AG08395 (cell line): ENCODE measurements at places on chromosomes 16 and 17.

GRCh38 chr16:87178177-87178863 lies 138.9 kb downstream of the C16orf95 start:
- peak; percentile 44 for DNase-seq

GRCh38 chr17:68498479-68499326 lies 13.5 kb upstream of the PRKAR1A start:
- no peak for DNase-seq

DNA sequence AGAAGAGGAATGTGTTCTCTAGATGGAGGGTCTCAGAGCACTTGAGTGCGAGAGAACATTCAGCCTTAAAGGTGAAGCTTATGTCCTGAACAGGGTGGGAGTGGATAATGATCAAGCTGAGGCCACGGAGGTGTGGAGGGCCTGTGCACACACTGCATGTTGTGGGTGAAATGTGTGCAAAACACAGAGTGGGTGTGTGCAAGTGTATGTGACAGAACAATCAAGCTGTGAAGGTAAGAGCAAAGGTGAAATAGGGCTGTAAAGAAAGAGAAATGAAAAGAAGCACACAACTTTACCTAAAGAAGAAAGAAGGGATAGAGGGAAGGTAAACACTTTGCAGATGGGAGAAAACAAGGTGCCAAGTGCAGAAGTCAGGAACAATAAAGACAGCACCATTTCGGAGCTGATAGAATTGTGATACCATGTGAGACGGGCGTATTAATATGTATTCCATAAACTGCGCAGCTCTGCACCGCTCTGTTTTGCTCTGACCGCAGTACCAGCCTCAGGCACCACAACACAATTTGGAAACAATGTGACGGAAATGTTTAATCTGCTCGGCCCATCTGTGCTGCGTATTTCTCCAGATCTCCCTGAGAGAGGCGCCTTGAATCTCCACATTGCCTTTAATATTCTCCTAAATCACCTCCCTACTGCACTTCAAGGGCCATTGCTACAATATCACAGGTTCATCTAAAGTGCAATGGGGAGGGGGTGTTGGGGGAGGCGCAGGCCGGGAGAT lies 40.6 kb downstream of the SNX11 start:
- DNase-seq, result peak; percentile 25

GRCh38 chr17:49585422-49586027 lies 9.9 kb downstream of the NXPH3 start:
- no peak for DNase-seq

GRCh38 chr17:74316220-74316619 lies 9.8 kb upstream of the KIF19 start:
- no peak for DNase-seq

DNA sequence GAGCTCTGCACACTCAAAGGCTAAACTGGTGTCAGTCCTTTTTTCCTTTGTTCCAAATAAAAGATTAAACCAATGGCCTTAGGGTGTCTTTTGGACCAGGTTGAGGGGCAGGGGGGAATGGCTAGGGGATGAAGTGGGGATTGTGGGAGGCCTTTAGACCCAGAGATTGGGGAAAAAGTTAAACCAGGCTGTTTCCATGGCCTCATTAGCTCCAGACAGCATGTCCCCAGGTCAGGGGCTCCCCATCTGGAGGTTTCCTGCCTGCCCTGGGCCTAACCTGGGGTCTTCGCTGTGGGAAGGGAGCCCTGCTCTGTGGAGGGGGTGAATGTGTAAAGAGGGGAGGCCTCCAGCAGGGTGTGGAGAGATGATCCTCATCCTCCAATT lies 10.3 kb downstream of the FKBP10 start:
- DNase-seq, result no peak

- DNase-seq, result no peak
These were observed 48.5 kb upstream of the HS3ST2 start for GRCh38 chr16:22765479-22765878.

GRCh38 chr17:4919511-4920047 lies 12.5 kb upstream of the GP1BA start:
- DNase-seq, result no peak

DNA sequence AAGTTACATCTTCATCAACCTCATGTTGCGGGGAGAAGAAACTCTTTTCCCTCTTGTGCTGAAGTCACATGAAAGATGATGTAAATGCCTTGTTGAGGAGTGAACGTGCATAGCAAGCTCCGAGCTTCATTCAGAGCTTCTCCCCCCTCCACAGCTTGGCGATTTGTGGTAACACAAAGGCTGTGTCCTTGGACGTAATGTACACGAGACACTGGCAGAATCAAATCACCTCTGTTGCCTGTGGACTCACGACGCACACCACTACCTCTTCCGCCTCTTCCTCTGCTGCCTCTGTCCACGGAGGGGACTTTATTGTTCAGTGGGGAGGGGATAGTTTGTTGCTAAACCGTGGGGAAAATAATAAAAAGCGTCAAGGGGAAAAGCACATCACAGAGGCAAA lies 54.9 kb upstream of the CHMP6 start:
- DNase-seq, result no peak

DNA sequence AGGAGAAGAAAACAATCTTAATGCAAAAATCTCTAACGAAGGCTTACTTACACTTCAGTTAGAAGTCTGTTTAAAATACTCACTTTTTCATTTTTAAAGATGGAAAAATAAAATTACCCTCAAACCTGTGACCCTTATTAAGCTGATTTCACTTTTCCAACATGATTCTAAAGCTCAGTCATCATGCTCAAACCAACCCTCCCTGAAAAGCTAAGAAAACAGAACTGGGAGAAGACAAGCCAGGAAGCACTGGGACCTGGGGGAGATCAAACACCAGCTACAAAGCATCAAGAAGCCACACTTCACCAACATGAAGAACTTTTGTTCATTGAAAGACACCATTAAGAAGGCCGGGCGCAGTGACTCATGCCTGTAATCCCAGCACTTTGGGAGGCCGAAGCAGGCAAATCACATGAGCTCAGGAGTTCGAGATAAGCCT lies 88.8 kb downstream of the LITAF start:
- no peak for DNase-seq

DNA sequence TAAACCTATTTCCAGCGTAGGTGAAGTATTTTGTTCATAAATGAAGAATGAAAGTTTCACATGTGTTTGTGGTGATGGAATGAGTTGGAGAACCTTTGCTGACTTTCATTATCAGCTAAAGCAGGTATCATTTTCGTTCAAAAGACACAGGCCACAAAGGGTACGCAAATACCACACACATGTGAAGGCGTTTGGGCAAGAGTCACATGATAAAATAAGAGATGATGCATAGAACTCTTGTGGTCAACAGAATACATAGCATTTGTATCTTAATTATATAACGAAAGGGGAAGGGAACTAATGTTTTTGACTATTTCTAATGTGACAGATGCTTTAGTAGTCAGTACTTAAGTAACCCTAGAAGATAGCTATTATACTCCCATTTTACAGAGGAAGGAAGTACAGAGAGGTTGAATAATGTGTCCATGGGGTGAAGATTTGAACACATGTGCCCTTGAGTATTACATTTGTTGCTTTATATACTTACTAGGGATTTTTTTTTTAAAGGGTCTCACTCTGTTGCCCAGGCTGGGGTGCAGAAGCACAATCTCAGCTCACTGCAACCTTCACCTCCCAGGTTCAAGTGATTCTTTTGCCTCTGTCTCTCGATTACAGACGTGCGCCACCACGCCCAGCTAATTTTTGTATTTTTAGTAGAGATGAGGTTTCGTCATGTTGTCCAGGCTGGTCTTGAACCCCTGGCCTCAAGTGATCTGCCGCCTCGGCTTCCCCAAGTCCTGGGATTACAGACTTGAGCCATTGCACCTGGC lies 4.8 kb downstream of the RPA1 start:
- DNase-seq, result no peak

GRCh38 chr16:47055136-47055885 lies 81.8 kb upstream of the DNAJA2 start:
- no peak for DNase-seq

GRCh38 chr16:18984435-18985005 lies 786 bp downstream of the TMC7 start:
- DNase-seq, result no peak

DNA sequence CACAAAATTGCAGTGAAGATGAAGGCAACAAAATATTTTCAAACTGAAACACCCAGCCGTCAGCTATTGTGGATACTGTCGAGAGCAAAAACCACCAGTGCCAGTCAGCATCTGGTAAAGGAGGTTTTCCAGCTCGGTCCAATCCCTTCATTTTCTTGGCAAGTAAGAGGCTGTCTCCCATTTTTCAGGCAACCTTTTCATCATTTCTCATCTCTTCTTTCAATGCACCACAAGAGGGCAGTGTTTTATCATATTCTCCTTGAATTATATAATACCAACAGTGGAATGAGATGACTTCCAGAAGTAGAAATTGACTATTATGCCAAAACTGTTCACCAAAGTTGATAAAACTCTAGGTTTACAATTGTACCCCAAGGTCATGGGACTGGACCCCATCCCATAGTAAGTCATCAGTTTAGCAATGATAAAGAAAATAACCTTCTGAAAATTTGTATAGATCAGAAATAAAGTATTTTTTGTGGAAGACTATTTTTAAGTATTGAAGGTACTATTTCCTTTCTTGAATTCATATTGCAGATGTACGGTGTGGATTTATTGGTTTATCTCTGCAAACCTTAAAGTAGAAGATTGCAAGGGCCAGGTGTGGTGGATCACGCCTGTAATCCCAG lies 16.8 kb downstream of the NQO1 start:
- DNase-seq, result peak; percentile 67

DNA sequence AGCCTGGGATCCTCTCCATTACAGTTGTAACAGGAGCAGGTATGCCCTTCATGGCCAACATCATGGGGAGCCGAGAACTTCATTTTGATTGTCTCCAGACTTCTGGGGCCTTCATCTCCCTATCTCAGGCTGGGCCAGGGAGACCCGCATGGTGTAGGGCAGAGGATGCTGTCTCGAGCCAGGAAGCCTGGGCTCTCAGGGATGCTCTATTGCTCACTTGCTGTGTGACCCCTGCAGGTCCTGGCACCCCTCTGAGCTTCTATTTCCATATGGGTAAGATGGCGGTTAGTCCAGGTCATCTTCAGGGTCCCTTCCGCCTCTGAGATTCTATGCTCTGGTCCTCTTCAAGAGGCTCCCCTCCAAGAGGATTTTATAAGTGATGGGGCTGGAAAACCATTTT lies 20.6 kb upstream of the RNF135 start:
- no peak for DNase-seq

DNA sequence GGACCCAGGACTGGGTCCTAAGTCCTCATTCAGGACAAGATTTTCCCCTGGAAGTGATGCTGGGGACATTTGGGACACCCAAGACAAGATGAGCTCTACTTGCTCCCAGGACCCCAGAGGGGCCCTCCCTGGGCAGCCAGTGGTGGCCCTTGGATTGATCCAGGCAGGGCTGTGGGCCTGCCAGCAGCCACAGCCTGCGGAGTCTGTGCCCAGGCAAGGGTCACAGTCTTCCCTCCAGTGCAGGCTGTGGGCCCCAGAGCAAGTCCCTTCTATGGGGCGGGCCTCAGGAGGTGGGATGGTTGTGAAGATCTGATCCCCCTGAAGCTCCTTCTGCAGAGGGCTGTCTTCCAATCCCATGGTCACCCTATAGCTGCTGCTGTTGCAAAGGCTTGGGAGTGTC lies 12.6 kb downstream of the CA7 start:
- DNase-seq, result no peak

- DNase-seq, result no peak
These were observed 127.0 kb downstream of the XYLT1 start for GRCh38 chr16:17343728-17344127.
